H1 (cell line): ENCODE measurements at places on chromosomes 16 and 17. TPM values are rescaled to one million over a fixed set of nuclear protein-coding genes. Genes with fewer than 3 reads are reported as not detected.
A peak's percentile ranks its signal among the peaks of the same experiment; 100 is the strongest.

GRCh38 chr16:50372611-50373344, 4.0 kb upstream of the BRD7 start:
- H3K36me3 ChIP-seq = no peaks in the 10 kb centered on the region
- H3K27ac ChIP-seq = no peak overlapping the region
- H3K27me3 ChIP-seq = no peaks in the 10 kb centered on the region
- H3K4me3 ChIP-seq = no peak overlapping the region
- no peaks in the 10 kb centered on the region; the same call in 1 of the 2 replicates for H3K4me1 ChIP-seq
- no peak for DNase-seq

DNA sequence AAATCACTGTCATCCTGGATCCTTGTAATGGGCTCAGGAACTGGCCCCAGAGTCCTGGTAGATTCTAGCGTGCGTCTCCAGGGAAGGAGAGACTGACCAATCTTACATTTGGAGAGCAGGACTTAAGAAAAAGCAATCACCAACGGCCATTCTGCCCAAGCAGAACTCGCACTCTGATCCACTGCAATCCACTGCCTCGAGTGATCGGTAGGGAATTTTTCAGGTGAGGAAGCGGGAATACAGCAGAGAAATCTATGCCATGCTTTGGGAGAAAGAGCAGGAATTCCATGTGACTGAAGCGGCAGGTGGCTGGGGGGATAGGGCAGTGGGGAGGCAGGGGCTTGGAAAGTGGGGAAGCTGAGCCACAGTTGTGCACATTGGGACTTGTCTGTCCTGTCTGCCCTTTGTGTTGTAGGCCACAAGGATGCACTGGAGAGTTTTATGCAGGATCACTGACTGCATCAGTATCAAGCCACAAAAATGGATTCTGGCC, 143.9 kb upstream of the HS3ST2 start:
- H3K27me3 ChIP-seq = peaks cover 3% of the 10 kb centered on the region; the same call in 1 of the 2 replicates
- no peak for DNase-seq
- no peak overlapping the region for H3K27ac ChIP-seq
- no peak overlapping the region for H3K4me3 ChIP-seq
- no peaks in the 10 kb centered on the region for H3K36me3 ChIP-seq

DNA sequence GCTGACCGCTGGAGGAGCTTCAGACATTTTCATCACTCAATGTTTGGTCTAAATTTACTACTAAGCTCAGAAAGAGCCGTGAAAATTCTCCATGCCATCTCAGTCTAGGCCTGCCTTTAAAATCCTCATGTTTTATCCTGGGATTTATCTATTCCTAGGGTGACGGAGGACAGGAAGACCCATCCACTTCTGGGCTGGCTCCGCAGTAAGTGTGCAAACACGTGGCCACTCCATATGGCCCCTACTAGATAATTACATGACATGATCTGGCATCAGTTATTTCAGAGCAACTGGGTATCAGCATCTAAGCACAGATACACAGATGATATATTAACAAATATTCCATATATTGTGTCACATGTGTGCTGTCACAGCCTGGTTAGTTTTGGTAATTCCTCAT, 77.8 kb upstream of the HS3ST4 start:
- no peak for DNase-seq
- H3K27me3 ChIP-seq = peaks cover 1% of the 10 kb centered on the region
- H3K4me1 ChIP-seq = peaks cover 4% of the 10 kb centered on the region
- no peak overlapping the region for H3K4me3 ChIP-seq
- no peak overlapping the region for H3K27ac ChIP-seq
- no peaks in the 10 kb centered on the region for H3K36me3 ChIP-seq

GRCh38 chr16:78815713-78816112, 716.3 kb downstream of the WWOX start:
- no peak overlapping the region for H3K4me3 ChIP-seq
- no peak overlapping the region for H3K27ac ChIP-seq

DNA sequence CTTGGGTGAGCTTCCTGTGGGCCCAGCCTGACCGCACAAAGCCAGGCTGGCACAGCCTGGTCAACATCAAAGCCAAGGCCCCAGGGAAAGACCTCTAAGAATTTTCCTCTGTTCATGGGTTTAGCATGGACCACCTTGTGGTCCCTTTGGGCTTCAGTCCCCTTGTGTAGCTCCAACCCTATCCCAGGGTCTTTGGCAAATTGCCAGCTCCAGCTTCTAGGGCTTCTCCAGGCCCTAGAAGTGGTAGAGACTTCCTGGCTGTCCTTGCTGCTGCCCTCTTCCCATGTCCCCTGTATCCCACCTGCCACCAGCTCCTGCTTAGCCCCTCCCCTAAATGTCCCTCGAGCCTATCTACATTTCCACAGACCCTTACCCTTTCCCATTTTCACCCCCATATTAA, 9.7 kb upstream of the ITGA3 start:
- no peak overlapping the region for H3K4me3 ChIP-seq
- no peak for DNase-seq
- H3K4me1 ChIP-seq = peaks cover 10% of the 10 kb centered on the region
- H3K27ac ChIP-seq = no peak overlapping the region

DNA sequence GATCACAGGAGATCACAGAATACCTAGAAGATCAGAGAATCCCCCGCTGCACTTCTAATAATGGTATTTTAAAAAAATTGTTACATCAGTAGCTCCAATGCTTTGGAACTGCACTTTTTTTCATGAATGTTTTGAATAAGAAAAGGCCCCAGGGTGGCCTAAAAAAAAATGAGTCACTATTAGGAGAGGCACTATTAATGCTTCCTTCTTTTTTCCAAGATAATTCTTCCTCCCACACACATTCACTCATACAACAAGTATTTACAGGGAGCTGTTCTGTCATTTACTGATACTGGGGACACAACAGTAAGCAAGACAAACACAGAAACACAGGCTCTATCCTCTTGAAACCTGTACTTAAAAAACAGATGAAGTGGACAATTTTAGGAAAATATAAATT, 675 bp upstream of the PDZD9 start:
- H3K36me3 ChIP-seq = no peaks in the 10 kb centered on the region
- no peaks in the 10 kb centered on the region for H3K4me1 ChIP-seq
- no peaks in the 10 kb centered on the region for H3K27me3 ChIP-seq

DNA sequence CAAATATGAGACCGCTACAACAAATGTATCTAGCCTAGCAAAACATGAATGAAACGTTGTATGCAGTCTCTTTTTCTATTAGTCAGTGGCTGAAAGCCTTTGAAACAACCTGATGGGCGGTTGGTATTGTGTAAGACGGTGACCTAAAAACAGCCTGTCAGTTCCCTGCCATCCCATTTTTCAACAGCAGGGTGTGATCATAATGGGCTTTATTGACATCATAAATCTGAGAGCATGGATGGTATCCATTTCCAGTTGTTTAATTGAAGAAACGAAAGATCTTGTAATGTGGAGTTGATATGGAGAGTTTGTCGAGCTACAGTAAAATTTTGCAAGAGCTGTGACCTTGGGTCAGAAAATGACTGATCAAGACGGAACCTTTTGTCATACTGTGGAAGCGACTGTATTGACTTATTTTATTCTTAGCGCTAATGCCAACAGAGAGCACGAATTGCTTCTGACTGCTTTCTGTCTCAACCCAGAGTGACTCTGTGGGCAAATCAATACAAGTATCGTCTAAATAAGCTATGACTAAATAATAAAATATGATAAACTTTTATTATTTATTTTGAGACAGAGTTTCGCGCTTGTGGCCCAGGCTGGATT, 12.3 kb upstream of the MEIOB start:
- no peak overlapping the region for H3K4me3 ChIP-seq
- H3K4me1 ChIP-seq = no peaks in the 10 kb centered on the region
- no peak overlapping the region for H3K27ac ChIP-seq
- DNase-seq = no peak

GRCh38 chr17:35554668-35555067, 6.0 kb downstream of the SLFN14 start:
- no peak for DNase-seq
- H3K27me3 ChIP-seq = no peaks in the 10 kb centered on the region
- H3K36me3 ChIP-seq = no peaks in the 10 kb centered on the region
- H3K27ac ChIP-seq = no peak overlapping the region

GRCh38 chr16:66515596-66516508, 34.1 kb downstream of the TK2 start:
- peaks cover 7% of the 10 kb centered on the region for H3K4me1 ChIP-seq
- no peak overlapping the region for H3K4me3 ChIP-seq
- no peaks in the 10 kb centered on the region for H3K27me3 ChIP-seq
- DNase-seq = peak; percentile 60
- no peak overlapping the region for H3K27ac ChIP-seq

DNA sequence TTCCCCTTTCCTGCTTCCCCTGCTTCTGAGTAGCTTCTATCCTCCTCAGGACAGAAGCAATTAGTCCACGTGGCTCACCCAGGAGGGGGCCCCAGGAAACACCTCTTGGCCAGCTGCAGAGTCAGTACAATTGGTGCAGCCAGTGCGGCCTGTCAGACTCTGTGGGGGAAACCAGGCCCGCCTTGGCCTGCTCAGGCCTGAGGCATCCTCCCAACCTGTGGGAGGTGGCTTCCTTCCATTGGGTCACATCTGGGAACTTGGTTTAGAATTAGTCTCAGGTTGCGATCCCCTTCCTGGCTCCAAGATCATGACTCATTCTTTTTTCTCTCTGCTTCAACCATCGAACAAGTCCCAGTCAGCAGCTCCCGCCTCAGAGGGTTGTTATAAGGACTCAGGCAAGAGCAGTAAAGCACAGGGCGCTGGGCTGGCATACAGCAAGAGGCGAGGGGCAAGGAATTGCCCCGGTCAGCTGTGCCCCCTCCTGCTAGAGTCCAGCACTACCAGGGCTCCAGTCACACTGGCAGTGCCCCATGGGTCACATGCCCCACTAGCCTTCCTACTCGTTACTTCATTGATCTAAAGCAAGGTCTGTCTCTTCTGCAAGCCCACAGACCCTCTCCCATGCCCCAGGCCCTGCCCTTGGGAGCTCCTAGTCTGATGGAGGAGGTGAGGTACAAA, 8.1 kb upstream of the EPX start:
- no peak overlapping the region for H3K4me3 ChIP-seq
- no peaks in the 10 kb centered on the region for H3K4me1 ChIP-seq
- H3K27me3 ChIP-seq = no peaks in the 10 kb centered on the region

- H3K4me3 ChIP-seq = no peak overlapping the region
- H3K27ac ChIP-seq = no peak overlapping the region
- no peaks in the 10 kb centered on the region for H3K36me3 ChIP-seq
Observed at GRCh38 chr17:34626121-34626681, 46.8 kb downstream of the TMEM132E start.

DNA sequence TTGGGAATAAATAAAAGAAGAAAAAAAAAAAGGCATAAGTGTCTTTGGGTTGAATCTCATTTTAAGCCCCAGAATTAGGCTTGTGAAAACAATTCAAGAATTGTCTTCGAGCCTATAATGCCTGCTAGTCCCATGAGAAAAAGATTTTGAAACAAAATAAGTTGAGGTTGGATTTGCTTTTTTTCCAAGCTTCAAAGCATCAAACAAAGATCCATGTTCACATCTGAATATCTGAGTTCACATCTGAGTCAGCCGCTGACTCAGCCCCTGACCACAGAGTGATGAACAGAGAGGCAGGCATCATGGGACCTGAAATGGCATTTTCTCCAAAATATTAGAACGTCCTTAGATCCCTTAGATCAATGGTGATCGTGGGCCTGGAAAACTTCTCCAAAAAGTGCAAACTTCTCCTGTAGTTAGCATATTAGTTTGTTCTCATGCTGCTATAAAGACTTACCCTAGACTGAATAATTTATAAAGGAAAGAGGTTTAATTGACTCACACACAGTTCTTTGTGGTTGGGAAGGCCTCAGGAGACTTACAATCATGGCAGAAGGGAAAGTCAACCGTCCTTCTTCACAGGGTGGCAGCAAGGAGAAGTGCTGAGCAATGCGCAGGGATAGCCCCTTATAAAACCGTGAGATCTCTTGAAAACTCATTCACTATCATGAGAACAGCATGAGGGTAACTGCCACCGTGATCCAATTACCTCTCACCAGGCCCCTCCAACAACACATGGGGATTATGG, 294.6 kb upstream of the HSBP1 start:
- H3K27ac ChIP-seq = no peak overlapping the region
- no peak overlapping the region for H3K4me3 ChIP-seq
- no peaks in the 10 kb centered on the region for H3K4me1 ChIP-seq
- no peaks in the 10 kb centered on the region for H3K27me3 ChIP-seq
- DNase-seq = no peak

GRCh38 chr17:76877437-76877836, 9.2 kb downstream of the MGAT5B start:
- H3K27ac ChIP-seq = no peak overlapping the region
- H3K4me3 ChIP-seq = no peak overlapping the region
- peaks cover 2% of the 10 kb centered on the region for H3K4me1 ChIP-seq
- no peaks in the 10 kb centered on the region for H3K36me3 ChIP-seq
- no peak for DNase-seq

GRCh38 chr16:24539850-24540601, 660 bp downstream of the RBBP6 start:
- no peaks in the 10 kb centered on the region for H3K27me3 ChIP-seq
- no peaks in the 10 kb centered on the region for H3K4me1 ChIP-seq
- DNase-seq = no peak
- H3K36me3 ChIP-seq = no peaks in the 10 kb centered on the region
- peak overlapping the region; percentile 97 for H3K27ac ChIP-seq
- peak overlapping the region; percentile 93 for H3K4me3 ChIP-seq

DNA sequence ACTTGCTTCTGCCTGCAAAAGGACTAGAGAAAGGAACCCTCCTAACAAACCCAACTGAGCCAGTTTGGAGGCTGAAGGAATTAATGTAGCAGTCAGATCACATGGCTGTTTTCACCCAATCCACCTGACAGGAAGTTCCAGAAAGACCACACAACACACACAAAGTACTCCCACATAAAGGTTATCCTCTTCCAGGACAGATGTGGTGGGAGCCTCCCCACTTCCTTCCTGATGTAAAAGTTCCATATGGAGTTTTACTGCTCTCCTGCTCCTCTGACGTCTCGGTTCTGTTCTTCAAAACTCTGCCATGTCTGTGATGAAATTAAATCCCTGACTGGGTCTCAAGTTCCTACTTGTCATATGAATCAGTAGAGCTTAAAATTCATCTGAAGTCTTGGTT, 497.0 kb upstream of the HSBP1 start:
- H3K27me3 ChIP-seq = no peaks in the 10 kb centered on the region
- H3K4me3 ChIP-seq = no peak overlapping the region
- H3K4me1 ChIP-seq = no peaks in the 10 kb centered on the region; the same call in 1 of the 2 replicates
- no peaks in the 10 kb centered on the region for H3K36me3 ChIP-seq

GRCh38 chr16:84294117-84294516, 561 bp upstream of the WFDC1 start:
- H3K27ac ChIP-seq = no peak overlapping the region
- no peak for DNase-seq
- H3K4me3 ChIP-seq = no peak overlapping the region
- H3K27me3 ChIP-seq = no peaks in the 10 kb centered on the region
- no peaks in the 10 kb centered on the region for H3K36me3 ChIP-seq

The TBX2 gene
- total RNA-seq = not detected in 2 replicates

The KIF2B gene
- not detected in 2 replicates for total RNA-seq

The CCDC154 gene
- 0.88 and 1.3 TPM in 2 replicates for total RNA-seq

The CACNB1 gene
- 15.1 and 17.8 TPM in 2 replicates for total RNA-seq

The ZNF624 gene
- total RNA-seq = 2.5 and 2.7 TPM in 2 replicates

The ARSG gene
- total RNA-seq = 3.6 and 4.0 TPM in 2 replicates

The RAMP2 gene
- total RNA-seq = 12.0 and 13.4 TPM in 2 replicates

The FAAP100 gene
- 37.9 and 41.8 TPM in 2 replicates for total RNA-seq

The CA5A gene
- not detected in 2 replicates for total RNA-seq

The ACSM5 gene
- not detected in 2 replicates for total RNA-seq

The CNGB1 gene
- total RNA-seq = not detected in 2 replicates

The BRICD5 gene
- 6.1 and 8.5 TPM in 2 replicates for total RNA-seq
